Peyer's patch (tissue), 4 donors: ENCODE measurements at places on chromosomes 5 and 9. TPM values are rescaled to one million over a fixed set of nuclear protein-coding genes. Genes with fewer than 3 reads are reported as not detected.

DNA sequence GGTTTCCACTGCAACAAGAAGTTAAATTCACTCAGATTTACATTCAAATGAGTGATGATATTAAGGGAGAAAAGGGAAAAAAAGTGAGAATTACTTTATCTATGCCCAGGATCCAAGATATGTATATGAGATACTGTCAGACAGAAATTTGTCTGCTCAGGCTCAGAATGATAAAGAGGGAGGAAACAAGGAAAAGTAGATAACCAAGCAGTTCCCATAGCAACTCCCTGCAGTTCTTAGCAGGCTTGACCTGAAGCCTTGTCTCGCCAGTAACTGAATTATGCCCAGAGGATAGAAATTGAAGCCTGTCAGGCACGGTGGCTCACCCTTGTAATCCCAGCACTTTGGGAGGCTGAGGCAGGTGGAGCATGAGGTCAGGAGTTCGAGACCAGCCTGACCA lies 304.4 kb downstream of the TLE1 start:
- no peak for DNase-seq

DNA sequence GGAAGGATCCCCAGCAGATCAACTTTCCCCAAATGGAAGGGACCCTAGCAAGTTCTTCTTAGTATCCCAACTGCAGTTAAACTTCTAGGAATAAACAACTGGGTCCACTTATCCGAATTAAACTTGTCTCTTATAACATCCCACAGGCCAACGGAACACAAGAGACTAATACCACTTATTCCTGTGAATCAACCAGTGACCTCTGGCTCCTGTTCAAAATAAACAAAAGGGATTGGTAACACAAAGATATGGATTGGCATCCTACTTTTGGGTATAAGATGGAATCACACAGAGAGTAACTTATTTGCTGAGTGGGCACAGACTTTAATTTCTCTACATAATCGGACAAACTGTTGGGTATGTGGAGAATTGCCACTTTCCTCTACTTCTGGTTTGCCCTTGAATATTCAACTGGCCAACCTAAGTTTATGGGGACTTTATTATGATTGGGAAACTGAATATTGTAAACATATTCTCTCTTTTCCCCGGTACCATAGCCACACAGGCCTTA lies 12.4 kb upstream of the PAIP1 start:
- DNase-seq: no peak

DNA sequence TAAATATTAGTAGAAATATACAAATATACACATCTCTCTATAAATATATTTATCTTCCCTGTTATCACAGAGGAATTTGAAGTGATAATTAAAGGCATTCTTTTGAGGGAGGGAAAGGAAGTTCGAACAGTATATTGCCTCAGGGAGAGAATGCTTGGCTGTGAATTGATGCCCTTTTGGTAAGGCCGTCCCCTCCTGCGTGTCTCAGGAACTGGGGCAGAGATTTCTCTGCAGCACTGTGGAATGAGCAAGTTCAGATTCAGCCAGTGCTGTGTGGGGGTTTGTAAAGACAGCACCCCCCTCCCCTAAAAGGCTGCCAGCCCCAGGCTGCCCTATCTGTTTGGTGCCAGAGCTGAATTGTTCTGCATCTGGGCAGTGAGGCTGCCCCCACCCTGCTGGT lies 42.0 kb downstream of the UBE2QL1 start:
- DNase-seq: no peak

Gene FOXD4L6
- not detected for total RNA-seq

Gene BTNL8
- total RNA-seq: 337 TPM

Gene TEX48
- total RNA-seq: not detected
